ENCODE measurements at places on chromosomes 1 and 21.
A peak's percentile ranks its signal among the peaks of the same experiment; 100 is the strongest.

- DNase-seq, result no peak
These were observed 12.3 kb downstream of the DDX20 start for GRCh38 chr1:111768023-111768422.

DNA sequence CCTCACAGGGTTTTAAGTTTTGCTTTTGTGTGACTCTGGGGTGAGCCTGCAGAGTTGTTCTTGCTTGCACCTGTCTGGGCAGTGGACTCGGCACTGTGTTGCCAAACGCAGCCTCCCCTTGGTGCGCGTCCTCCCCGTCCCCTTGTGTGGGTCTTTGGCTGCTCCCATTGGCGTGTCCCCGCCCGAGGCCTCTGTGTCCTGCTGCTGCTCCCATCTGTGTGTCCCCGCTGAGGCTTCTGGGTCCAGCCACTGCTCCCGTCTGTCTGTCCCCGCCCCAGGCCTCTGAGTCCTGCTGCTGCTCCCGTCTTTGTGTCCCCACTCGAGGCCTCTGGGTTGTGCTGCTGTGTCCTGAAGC is 62.8 kb downstream of the PCNT start:
- no peak for DNase-seq

DNA sequence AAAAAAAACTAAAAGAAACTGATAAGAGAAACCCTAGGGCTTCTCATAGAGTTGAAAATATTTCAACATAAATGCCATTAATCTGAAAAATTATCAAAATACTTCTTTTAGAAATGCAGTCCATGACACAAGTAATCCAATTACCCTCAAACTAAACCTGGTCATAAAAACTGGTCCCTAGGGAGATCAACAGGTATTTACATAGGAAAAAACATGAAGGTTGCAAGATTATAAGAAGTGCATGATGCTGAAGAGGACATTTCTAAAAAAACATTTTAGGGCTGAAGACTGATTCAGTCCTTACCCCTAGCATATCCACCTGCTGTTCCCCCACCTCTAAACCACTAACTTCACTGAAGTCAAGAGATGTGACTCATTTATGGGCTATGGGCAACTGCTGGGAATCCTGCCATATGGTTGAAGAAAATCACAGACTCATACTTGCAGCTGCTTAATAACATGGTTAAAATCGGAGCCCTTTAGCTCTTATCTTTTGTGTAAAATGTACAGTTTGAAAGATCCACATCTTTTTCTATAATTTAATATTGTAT is 131.0 kb upstream of the RUNX1 start:
- DNase-seq, result no peak

GRCh38 chr1:193241132-193241827 is 54.9 kb upstream of the B3GALT2 start:
- DNase-seq, result no peak

GRCh38 chr1:10736634-10737586 is 59.5 kb downstream of the CASZ1 start:
- DNase-seq, result no peak

- DNase-seq, result no peak
These were observed 528.9 kb downstream of the OMA1 start for GRCh38 chr1:58017641-58018040.

- no peak for DNase-seq
These were observed 86.0 kb downstream of the CACHD1 start for GRCh38 chr1:64555947-64556346.

DNA sequence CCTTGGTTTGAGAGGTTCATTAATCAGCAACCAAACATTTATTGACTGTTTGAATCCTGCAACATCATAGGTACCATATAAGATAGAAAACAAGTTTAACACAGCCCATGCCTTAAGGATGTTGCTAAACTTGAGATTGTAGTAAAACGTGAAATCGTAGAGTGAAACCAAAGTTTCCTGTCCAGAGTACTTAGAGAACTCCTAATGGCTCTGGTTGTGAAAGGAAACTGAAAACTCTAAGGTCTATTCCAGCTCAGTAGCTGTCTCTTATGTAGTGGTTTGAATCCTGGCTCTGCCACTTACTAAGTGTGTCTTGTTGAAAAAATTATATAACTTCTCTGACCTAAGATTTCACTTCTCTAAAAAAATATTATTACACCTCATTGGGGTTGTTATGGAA is 310.9 kb downstream of the NTNG1 start:
- DNase-seq, result no peak

DNA sequence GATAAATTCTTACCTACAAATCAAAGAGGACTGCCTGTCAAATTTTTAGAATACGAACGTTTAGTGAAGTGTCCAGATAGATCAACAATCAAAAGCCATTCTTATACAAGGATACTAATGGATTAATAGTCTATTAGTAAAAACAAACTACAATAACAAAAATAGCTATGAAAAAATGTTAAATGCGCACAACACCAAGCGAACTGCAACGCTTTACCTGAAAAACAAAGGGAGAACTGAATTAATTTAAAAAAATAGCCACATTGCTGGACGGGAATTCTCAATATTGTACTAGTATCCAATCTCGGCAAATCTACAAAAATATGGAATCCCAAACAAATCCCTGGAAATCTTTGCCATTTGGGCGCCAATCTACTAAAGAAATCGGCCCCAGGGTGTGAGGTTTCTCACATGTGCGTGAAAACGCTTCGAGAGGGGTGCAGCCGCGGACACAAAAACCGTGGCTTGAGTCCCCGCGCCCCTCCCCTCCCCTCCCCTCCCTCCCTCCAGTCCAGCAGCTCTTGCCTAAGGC is 55.6 kb downstream of the TRAF5 start:
- DNase-seq, result no peak

GRCh38 chr1:214422137-214422671 is 129.2 kb downstream of the PTPN14 start:
- DNase-seq, result no peak

DNA sequence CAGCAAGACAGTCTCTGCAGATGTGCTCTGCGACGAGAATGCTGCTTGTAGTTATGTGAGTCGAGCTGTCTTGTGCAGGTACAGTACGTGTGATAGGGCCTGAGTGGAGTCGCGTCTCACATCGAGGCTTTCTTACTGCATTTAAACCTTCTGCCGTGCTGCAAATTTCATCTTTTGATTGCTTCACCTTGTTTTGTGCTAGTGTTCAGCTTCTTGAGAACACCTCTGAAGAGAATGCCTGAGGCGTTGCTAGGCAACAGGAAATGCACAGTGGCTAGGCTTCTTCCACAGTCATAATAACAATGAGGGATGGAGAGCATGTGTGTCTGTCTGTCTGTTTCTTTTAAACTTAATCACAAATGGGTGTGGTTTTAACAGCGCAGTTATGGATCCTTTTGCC is 52.9 kb downstream of the MRPS6 start:
- DNase-seq, result no peak

DNA sequence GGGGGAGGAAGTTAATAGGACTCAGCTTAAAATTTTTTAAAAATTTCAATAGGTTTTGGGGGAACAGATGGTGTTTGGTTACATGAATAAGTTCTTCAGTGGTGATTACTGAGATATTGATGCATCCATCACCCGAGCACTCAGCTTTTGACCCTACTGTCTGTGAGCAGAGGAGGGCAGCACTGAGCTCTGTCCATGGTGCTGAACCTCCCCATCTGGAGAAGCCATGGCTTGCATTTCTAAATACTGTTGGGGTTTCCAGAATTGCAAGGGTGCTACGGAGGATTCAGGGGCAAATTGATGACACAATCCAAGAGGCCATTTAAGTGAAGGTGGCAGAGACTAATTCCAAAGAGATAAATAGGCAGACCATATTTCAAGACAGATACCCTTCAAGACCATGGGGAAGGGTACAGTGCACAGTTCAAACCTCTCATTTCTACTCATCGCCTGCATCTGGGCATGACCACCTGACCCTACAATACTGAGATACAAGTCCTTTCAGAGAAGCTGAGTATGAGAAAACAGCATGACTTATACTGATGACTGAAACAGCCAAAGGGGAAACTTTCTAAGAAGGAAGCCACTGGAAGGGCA is 17.2 kb downstream of the SYT2 start:
- peak; percentile 80 for DNase-seq

DNA sequence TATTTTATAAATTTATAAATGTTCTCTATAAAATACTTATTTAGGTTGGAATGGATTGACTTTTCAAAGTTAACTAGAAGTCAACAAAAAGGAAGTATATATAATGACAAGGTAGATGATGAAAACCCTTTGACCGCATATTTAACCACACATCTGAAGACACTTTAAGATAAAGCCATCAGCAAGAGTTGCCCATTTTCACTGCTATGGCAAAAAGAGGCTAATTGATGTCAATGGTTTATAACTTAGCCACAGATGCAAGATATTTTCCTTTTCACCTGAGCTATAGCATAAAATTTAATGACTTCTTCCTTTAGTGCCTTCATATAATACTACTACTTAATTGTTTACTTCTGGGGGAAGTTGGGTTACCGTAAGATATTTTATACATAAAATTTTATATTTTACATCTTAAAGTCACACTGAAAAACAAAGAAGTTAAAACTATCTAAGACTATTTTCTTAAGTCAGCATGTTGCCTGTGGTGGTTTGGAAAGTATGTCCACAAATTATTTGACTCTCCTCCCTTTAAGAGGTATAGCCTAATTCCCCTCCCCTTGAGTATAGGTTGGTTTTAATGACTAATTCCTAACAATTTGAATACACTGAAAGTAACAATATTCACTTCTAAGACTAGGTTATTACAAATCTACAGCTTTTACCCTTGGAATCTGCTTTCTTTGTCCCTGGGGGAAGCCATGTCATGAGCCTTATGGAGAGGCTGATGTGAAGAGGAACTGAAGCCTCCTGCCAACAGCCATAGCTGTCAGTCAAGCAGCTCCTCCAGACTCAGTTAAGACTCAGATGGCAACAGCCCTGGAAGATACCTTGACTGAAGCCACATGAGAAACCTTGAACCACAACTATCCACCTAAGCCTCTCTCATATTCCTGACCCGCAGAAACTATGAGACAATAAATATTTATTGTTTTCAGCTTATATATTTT is 40.3 kb upstream of the LRRC8B start:
- DNase-seq, result no peak

GRCh38 chr1:47334765-47335435 is 1.3 kb downstream of the CMPK1 start:
- no peak for DNase-seq

GRCh38 chr1:210915890-210916507 is 217.9 kb downstream of the KCNH1 start:
- DNase-seq, result no peak

DNA sequence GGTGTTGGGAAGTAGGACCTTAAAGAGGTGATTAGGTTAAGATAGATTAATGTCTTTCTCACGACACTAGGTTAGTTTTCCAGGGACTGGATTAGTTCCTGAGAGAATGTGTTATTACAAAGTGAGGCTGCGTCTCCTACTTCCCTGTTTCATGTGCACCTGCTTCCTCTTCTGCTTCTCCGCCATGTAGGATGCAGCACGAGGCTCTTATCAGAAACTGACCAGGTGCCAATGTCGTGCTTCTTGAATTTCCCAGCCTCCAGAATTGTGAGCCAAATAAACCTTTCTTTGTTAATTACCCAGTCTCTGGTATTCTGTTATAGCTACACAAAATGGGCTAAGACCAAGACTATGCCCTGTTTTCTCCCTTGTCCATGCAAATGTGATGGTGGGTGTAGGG is 152.2 kb upstream of the LMO4 start:
- no peak for DNase-seq

- DNase-seq, result no peak
These were observed 69.5 kb downstream of the UBE2T start for GRCh38 chr1:202272103-202272845.

DNA sequence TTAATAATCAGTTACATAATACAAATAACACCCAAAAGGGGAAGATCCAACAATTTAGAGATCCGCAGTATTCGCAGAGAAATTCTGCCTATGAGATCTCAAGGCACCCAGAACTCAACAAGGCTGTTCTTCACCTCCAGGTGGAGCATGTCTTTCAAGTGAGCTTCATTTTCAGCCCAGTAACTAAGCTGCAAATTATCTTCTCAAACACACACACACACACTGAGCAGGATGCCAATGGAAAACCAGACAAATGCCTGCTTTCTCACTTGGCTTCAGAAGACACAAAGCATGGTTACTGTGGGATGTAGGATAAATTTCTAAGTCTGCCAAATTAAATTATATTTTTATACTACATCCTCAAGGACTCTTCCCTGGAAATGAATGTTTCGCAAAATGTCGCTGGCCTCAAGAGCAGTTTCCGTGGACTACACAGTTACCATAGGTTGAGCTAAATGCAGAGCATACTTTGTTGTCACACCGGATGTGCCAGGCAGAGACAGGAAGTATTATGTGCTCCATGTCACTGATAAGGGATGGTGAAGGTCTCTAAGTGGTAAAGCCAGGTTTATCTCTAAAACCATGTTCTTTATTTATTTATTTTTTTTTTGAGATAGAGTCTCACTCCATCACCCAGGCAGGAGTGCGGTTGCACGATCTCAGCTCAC is 30.3 kb downstream of the UBR4 start:
- peak; percentile 20 for DNase-seq

GRCh38 chr1:11364170-11364569 is 91.2 kb downstream of the UBIAD1 start:
- no peak for DNase-seq

GRCh38 chr1:5907966-5908365 is 84.3 kb downstream of the NPHP4 start:
- no peak for DNase-seq

DNA sequence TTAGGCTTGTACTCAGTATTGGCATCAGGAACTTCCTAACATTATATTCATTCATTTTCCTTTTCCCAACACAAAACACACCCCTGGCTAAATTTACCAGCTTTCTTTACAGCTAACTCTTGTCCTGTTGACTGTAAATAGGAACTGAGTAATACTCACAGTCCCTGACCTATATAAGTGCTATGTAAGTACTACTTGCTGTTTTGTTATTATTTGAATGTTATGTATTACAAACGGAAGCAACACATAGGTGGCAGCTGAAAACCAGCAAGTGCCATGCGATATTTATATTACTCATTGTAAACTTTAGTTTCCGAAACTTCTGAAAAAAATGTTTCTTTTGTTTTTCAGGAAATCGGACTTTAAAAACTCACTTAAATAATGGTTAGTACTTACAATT is 21.5 kb downstream of the PTGER3 start:
- no peak for DNase-seq

DNA sequence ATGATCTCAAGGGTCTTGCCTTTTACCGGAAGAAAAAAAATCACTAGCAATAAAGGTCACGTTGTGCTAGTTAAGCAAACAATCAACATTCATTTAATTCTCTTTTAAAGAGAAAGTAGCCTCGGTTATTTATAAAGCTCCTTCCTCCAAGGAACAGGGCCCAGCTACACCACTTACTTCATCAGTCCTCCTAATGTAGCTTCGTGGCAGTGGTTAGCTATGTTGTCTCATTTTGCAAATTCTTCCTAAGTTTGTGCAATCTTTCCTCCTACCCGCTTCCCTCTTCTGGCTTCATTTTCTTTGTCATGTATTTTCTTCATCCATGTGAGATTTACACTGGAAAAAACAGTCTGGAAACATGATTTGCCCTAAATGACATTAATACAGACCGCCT is 554.2 kb downstream of the NUF2 start:
- no peak for DNase-seq

GRCh38 chr1:25834894-25835293 is 15.1 kb downstream of the MTFR1L start:
- no peak for DNase-seq
